ENCODE measurements at places on chromosomes 5 and 9.

GRCh38 chr9:87461256-87461655 is 36.4 kb upstream of the DAPK1 start:
- no peaks in the 10 kb centered on the region for H3K27me3 ChIP-seq
- no peak overlapping the region for H3K4me3 ChIP-seq
- no peaks in the 10 kb centered on the region for H3K4me1 ChIP-seq
- no peak overlapping the region for H3K27ac ChIP-seq
- DNase-seq: no peak
- H3K36me3 ChIP-seq: no peaks in the 10 kb centered on the region

GRCh38 chr5:149838881-149839739 is 105.5 kb downstream of the PDE6A start:
- H3K27ac ChIP-seq: no peak overlapping the region
- DNase-seq: no peak
- no peaks in the 10 kb centered on the region for H3K27me3 ChIP-seq
- H3K36me3 ChIP-seq: no peaks in the 10 kb centered on the region
- H3K4me1 ChIP-seq: no peaks in the 10 kb centered on the region

GRCh38 chr5:5939759-5940370 is 438.5 kb downstream of the MED10 start:
- H3K27me3 ChIP-seq: peaks cover 18% of the 10 kb centered on the region
- H3K36me3 ChIP-seq: no peaks in the 10 kb centered on the region
- DNase-seq: no peak
- no peaks in the 10 kb centered on the region for H3K4me1 ChIP-seq
- H3K4me3 ChIP-seq: no peak overlapping the region

DNA sequence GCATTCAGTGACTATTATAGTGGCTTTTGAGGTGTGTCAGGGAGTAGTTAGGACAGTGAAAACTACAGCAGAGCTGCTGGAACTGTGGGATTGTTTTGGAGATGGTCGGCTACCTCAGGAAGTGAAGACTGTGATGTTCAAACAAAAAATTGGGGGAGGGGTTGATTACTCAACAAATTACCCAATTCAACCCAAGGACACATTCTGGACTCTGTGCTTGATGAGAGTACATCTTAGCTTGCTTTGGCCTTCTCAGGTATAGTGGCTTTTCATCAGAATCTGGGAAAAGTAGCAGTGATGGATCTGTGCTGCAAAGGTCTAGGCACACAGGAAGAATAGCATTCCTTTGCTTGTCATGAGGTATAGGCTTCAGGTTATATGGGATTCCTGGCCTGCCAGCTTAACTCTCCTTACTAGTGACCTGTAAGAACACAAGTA is 47.0 kb downstream of the SLC44A1 start:
- no peaks in the 10 kb centered on the region for H3K36me3 ChIP-seq
- no peak for DNase-seq
- no peaks in the 10 kb centered on the region for H3K27me3 ChIP-seq

- peaks cover 7% of the 10 kb centered on the region for H3K27me3 ChIP-seq
- no peak overlapping the region for H3K27ac ChIP-seq
- H3K4me3 ChIP-seq: no peak overlapping the region
- no peaks in the 10 kb centered on the region for H3K36me3 ChIP-seq
- peaks cover 3% of the 10 kb centered on the region for H3K4me1 ChIP-seq
Measured at GRCh38 chr5:113166261-113166660, 189.7 kb downstream of the DCP2 start.

- no peak overlapping the region for H3K4me3 ChIP-seq
- DNase-seq: no peak
- peaks cover 2% of the 10 kb centered on the region for H3K36me3 ChIP-seq
- H3K27ac ChIP-seq: no peak overlapping the region
Measured at GRCh38 chr5:56574778-56575177, 240.6 kb upstream of the MAP3K1 start.

GRCh38 chr5:31408814-31409213 is 123.1 kb downstream of the DROSHA start:
- peaks cover 55% of the 10 kb centered on the region for H3K36me3 ChIP-seq
- no peaks in the 10 kb centered on the region for H3K4me1 ChIP-seq
- H3K27me3 ChIP-seq: no peaks in the 10 kb centered on the region
- H3K27ac ChIP-seq: peak overlapping the region; percentile 38

DNA sequence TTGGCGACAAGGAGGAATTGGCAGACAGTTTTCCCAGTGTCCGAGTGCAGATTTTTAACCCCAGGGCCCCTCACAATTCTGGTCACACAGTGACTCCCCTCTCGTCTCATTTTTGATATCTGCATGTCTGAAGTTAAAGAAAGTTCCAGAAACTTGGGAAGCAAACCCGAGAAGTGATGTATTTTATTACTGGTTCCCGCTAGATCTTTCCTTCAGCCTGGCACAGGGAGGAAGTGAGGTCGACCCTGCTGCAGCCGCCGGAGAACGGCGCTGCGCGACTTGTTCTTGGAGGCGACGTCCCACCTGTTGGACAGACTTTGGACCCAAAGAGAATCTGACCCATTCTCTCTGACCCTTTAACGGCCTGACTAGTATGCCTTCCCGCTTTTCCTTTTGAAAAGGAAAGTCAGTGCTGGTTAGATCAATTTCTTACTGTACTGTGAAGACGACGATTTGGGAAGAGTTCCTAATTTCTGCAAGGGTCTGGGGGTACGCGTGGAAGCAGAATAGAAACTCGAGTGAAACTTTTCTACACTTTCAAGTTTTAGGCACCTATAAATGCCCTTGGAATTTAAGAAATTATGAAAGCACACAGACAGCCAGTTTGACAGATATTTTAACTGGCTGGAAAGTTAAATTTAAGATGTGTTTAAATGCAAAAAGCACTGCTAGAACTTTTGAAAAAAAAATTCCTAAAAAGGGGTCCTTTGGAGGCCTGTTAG is 744 bp downstream of the OTULIN start:
- no peak for DNase-seq
- H3K4me1 ChIP-seq: peaks cover 44% of the 10 kb centered on the region
- peak overlapping the region; percentile 94 for H3K27ac ChIP-seq
- H3K36me3 ChIP-seq: peaks cover 19% of the 10 kb centered on the region

- peaks cover 27% of the 10 kb centered on the region for H3K27me3 ChIP-seq
- no peaks in the 10 kb centered on the region for H3K4me1 ChIP-seq
- H3K4me3 ChIP-seq: no peak overlapping the region
- H3K36me3 ChIP-seq: no peaks in the 10 kb centered on the region
Measured at GRCh38 chr5:148224117-148224742, 14.1 kb upstream of the MARCOL start.

DNA sequence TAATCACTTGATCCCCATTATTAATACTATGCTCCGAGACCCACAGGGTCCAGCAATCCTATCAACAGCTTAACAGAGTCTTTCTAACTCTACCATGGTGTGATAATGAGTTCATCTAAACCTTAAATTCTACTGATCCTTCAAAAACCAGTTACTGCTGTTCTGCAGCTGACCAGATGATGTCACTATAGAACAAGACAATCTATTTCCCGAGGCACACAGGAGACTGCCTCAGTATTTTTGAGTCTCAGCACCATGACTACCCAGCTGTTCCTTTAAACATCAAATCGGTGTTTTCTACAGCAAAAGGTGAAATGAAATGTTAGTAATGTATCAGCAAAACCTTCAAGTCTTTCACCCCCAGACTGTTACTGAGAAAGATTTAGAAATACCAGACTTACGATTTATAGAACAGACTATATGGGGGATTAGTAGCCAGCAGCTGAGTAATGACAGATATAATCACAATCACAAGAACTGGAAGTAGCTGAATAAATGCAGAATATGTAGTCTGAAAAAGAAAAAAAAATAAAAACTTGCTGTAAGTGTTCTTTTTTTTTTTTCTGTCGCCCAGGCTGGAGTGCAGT is 16.9 kb downstream of the DNAJC18 start:
- H3K27ac ChIP-seq: no peak overlapping the region
- H3K4me1 ChIP-seq: peaks cover 4% of the 10 kb centered on the region
- no peaks in the 10 kb centered on the region for H3K27me3 ChIP-seq
- H3K4me3 ChIP-seq: no peak overlapping the region
- peaks cover 36% of the 10 kb centered on the region for H3K36me3 ChIP-seq

- no peak for DNase-seq
- H3K27me3 ChIP-seq: peaks cover 62% of the 10 kb centered on the region
- no peaks in the 10 kb centered on the region for H3K4me1 ChIP-seq
- no peak overlapping the region for H3K4me3 ChIP-seq
Measured at GRCh38 chr5:178514851-178515418, 75.3 kb downstream of the COL23A1 start.

GRCh38 chr5:14383923-14384322 is 197.7 kb upstream of the OTULINL start:
- no peak overlapping the region for H3K4me3 ChIP-seq
- H3K36me3 ChIP-seq: no peaks in the 10 kb centered on the region
- peaks cover 5% of the 10 kb centered on the region for H3K4me1 ChIP-seq

DNA sequence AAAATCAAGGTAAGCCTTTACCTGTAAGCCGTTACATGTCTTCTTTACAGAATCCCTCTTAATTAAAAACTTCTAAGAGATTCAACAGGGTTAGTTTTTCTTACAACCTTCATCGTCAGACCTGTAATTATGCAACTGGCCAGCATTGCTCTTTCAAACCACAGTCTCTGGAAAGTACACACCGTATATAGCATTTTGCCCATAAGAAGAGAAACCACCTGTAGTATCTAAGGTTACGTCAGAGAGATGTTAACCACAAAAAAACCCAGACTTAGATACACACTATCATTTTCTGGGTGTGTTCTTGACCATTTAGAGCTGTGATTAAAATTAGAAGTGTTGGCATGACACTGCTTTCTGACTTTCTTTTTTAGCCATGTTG is 140.0 kb downstream of the MUSK start:
- no peaks in the 10 kb centered on the region for H3K4me1 ChIP-seq
- no peaks in the 10 kb centered on the region for H3K27me3 ChIP-seq
- no peak overlapping the region for H3K27ac ChIP-seq
- no peaks in the 10 kb centered on the region for H3K36me3 ChIP-seq
- no peak for DNase-seq

DNA sequence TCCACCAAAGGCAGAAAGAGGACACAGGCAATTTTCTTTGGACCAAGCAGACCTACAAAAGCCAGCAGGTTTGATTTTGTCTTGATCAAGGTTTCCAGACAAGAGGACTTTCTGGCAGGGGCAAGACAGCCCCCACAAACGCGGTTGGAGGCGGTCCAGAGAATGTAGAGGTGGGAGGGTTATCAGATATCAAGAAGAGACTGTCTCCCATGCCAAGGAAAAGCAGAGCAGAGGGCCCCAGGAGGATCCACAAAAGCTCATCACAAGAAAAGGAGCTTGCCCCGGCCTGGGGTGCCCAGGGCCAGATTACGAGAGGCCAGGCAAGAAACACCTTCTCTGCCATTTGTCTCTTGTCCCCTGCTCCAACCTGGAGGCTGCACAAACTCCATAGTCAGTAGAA is 538.9 kb downstream of the BNC2 start:
- DNase-seq: no peak
- H3K27ac ChIP-seq: no peak overlapping the region
- H3K36me3 ChIP-seq: no peaks in the 10 kb centered on the region
- H3K4me3 ChIP-seq: no peak overlapping the region

GRCh38 chr5:77957931-77958521 is 181.9 kb upstream of the TBCA start:
- peaks cover 40% of the 10 kb centered on the region for H3K27me3 ChIP-seq
- H3K27ac ChIP-seq: no peak overlapping the region
- H3K4me1 ChIP-seq: peaks cover 6% of the 10 kb centered on the region

GRCh38 chr9:98318041-98318790 is 62.8 kb upstream of the TBC1D2 start:
- H3K4me3 ChIP-seq: no peak overlapping the region
- H3K4me1 ChIP-seq: no peaks in the 10 kb centered on the region
- peaks cover 42% of the 10 kb centered on the region for H3K27me3 ChIP-seq
- no peak overlapping the region for H3K27ac ChIP-seq

DNA sequence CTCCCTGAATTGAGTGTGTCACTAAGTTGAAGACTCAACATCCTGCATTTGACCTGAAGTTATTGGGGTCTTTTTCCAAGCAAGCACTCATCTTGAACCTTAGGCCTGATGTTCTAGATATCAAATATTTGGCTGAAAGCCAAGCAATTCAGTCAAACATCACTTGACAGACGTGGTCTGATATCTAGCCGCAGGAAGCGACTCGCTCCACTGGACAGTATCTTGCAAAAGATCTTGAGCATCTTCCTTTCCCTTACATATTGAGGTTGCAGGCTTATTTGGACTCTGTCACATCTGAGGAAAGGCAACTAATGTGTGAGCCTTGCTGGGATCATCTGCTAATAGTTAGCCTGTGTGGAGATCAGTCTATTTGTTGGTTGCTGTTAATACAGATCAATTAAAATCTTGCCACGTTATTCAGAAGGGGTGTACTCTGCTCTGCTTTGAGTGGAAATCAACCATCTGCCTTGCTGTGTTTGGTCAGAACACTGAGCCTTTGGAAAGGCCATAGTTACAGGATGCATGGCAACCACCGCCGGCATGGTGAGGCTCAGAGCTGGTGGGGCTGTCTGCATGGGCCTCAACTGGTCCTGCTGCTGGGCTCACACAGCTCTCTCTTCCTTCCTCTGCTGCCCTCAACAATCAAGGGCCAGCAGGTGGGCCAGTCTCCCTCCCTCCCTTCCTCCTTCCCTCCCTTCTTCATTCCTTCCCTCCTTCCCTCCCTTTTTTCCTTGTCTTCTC is 166.9 kb upstream of the KLF9 start:
- H3K36me3 ChIP-seq: no peaks in the 10 kb centered on the region
- no peak for DNase-seq
- H3K27me3 ChIP-seq: no peaks in the 10 kb centered on the region
- no peaks in the 10 kb centered on the region for H3K4me1 ChIP-seq

DNA sequence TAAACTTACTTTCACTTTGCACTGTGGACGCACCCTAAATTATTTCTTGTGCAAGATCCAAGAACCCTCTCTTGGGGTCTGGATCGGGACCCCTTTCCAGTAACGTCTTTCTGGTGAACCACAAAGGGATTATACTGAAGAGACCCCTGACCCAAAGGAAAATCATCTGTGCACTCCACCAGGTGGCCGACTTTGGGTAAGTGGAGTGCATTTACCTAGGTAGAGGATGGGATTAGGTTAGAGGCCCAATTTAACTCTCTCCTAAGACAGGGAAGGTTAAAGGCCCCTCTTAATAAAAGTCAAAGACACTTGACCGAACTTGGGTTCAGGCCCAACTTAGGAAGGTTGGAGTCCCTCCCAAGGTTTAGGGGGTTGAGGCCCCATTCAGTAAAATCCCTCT is 8.2 kb upstream of the PAIP1 start:
- no peaks in the 10 kb centered on the region for H3K36me3 ChIP-seq
- no peak for DNase-seq
- H3K27me3 ChIP-seq: peaks cover 36% of the 10 kb centered on the region
- H3K27ac ChIP-seq: no peak overlapping the region
- H3K4me1 ChIP-seq: no peaks in the 10 kb centered on the region
- H3K4me3 ChIP-seq: no peak overlapping the region

GRCh38 chr5:102918986-102919610 is 164.0 kb downstream of the PAM start:
- peaks cover 4% of the 10 kb centered on the region for H3K36me3 ChIP-seq
- DNase-seq: no peak
- no peaks in the 10 kb centered on the region for H3K4me1 ChIP-seq
- no peak overlapping the region for H3K4me3 ChIP-seq
- H3K27ac ChIP-seq: no peak overlapping the region

DNA sequence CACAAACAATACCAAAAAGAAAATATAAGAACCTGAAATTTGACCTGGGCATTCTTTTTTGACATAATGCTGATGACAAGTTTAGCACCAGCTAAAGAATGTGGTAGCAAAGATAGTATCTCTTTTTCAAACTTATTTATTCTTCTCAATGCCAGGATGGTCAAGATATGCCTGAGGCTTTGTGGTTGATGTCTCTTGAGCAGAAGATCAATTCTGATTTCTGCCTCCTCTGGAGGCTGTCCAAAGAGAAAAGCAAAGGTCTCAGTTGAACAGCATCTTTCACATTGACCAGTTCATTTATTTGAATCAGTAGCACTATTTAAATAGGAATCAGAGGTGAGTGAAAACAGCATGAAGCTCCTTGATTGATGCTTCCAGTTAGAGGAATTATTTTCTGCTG is 588.2 kb downstream of the HTR1A start:
- H3K36me3 ChIP-seq: no peaks in the 10 kb centered on the region
- H3K4me3 ChIP-seq: no peak overlapping the region
- DNase-seq: no peak
- no peak overlapping the region for H3K27ac ChIP-seq
- no peaks in the 10 kb centered on the region for H3K4me1 ChIP-seq
- H3K27me3 ChIP-seq: no peaks in the 10 kb centered on the region
